Heart left ventricle (tissue), 16 donors: ENCODE measurements at places on chromosomes 5 and 9. TPM values are rescaled to one million over a fixed set of nuclear protein-coding genes. Genes with fewer than 3 reads are reported as not detected.

The C5orf52 gene
- total RNA-seq = not detected

The DROSHA gene
- 30.2 TPM for total RNA-seq

The SQSTM1 gene
- 402 TPM for total RNA-seq

The PLPP6 gene
- 5.4 TPM for total RNA-seq

The BSPRY gene
- 4.6 TPM for total RNA-seq
